ENCODE measurements at places on chromosomes 12 and 14.

GRCh38 chr12:68236421-68237059 lies 10.9 kb upstream of the IL26 start:
- no peak for DNase-seq

DNA sequence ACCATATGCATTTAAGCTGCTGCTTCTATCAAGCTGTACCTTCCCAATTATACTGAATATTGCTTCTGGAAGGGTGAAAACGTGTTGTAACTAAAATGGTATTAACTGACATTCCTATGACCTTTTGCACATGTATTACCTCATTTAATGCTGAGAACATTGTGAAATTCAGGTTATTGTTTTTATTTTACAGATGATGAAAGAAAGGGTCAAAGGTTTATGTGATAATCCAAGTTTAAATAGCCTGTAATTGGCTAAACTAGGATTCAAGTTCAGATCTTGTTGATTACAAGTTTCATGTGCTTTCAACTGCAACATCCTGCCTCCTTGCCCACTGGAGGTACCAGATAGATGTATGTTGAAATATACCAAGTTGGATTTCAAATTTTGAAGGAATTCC lies 433.3 kb upstream of the PRICKLE1 start:
- DNase-seq = peak; percentile 1

- no peak for DNase-seq
These were observed 25.8 kb downstream of the SLC39A9 start for GRCh38 chr14:69424149-69424923.

- no peak for DNase-seq
These were observed 21.2 kb downstream of the FGF6 start for GRCh38 chr12:4424422-4424821.

DNA sequence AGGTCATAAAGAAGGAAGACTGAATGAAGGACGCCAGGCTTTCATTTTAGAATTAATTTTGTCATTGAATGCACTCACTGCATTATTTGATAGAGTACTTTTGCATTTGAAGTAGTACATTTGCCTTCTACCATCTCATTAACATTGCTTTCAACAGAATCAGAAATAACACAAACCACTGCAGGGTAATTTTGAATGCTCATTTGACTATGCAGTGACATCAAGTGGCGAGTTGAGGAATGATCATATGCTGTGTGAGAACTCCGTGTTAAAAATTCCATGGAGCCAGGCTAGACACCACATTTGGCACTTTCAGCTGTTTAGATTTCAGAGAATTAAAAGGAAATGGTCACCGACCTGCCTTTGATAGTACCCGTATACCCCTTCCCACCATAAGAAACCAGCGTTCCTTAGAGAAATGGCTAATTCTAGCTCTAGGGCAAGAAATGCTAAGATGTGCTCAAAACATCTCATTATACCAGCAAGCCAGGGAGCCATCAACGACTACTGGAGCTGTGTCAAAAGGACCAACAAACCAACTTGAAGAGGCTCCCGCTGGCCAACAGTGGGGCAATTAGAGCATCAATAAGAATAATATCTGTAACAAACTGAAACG lies 16.5 kb downstream of the HEBP1 start:
- peak; percentile 84 for DNase-seq

DNA sequence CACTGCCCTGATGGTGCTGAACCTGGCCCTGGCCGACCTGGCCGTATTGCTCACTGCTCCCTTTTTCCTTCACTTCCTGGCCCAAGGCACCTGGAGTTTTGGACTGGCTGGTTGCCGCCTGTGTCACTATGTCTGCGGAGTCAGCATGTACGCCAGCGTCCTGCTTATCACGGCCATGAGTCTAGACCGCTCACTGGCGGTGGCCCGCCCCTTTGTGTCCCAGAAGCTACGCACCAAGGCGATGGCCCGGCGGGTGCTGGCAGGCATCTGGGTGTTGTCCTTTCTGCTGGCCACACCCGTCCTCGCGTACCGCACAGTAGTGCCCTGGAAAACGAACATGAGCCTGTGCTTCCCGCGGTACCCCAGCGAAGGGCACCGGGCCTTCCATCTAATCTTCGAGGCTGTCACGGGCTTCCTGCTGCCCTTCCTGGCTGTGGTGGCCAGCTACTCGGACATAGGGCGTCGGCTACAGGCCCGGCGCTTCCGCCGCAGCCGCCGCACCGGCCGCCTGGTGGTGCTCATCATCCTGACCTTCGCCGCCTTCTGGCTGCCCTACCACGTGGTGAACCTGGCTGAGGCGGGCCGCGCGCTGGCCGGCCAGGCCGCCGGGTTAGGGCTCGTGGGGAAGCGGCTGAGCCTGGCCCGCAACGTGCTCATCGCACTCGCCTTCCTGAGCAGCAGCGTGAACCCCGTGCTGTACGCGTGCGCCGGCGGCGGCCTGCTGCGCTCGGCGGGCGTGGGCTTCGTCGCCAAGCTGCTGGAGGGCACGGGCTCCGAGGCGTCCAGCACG lies 4.7 kb downstream of the LTB4R start:
- no peak for DNase-seq

DNA sequence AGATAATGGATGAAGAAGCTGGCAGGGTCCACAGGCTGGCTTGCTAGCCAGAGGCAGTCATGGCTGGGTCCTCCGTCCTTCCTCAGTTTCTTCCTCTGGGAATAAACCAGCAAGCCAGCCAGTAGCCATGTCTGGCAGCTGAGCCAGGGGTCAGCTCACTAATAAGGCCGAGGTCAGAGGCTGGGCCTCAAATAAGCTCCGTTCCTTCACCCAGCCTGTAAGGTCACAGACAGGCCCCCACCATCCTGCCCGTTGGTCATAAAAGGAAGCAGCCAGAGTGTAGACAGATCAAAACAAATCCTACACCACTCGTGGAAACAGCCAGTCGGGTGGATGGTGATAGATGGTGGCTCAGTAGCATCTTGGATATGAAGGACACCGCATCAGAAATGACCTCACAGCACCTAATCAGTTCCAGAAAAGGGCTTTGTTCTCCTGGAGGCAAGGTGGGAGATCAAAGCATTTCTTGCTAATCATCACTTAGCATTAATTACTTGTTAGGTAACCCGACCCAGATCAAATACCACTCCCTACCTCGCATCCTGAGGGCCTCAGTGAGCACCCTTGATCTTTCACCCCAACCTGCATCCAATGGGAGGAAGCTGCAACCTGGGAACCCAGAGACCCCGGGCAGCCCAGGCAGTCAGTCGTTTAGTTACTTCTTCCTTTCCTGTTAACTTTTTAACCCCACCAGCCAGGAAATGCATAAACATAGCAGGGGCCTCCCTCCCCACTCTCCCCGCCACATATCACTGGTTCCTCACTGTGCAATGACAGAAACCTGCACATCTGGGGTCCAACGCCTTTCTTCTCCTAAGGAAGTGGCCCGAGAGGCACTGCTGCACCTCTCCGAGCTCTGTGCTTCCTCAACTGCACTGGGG lies 90.2 kb downstream of the KDM2B start:
- no peak for DNase-seq

GRCh38 chr14:76152333-76152681 lies 585 bp downstream of the GPATCH2L start:
- peak; percentile 84 for DNase-seq

DNA sequence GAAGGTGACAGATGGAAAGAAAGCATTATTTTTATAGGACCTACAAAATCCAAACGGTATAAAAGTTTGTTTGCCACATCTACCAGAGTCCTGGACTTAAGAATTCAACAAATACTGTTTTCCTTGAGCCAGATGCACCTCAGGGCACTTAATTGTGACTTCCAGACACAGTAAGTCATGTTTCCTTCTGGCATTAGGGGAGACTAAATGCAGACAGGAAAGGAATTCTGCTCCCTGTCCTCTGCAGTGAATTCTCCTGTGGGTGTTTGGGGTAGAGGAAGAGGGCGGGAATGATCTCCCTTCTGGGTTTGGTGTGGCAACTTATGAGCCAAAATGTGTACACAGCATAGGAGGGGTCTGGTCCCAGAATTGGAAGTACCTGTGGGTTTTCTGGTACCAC lies 93.9 kb upstream of the ZDHHC17 start:
- no peak for DNase-seq

GRCh38 chr14:91927191-91927590 lies 20.3 kb downstream of the FBLN5 start:
- DNase-seq = peak; percentile 17

GRCh38 chr12:27498761-27499160 lies 25.2 kb upstream of the PPFIBP1 start:
- DNase-seq = no peak

GRCh38 chr12:40921563-40922163 lies 229.4 kb downstream of the CNTN1 start:
- peak; percentile 36 for DNase-seq

- DNase-seq = peak; percentile 98
These were observed 3.7 kb downstream of the KERA start for GRCh38 chr12:91053951-91054715.

- DNase-seq = peak; percentile 51
These were observed 22.0 kb downstream of the SLC25A21 start for GRCh38 chr14:37150414-37150813.

DNA sequence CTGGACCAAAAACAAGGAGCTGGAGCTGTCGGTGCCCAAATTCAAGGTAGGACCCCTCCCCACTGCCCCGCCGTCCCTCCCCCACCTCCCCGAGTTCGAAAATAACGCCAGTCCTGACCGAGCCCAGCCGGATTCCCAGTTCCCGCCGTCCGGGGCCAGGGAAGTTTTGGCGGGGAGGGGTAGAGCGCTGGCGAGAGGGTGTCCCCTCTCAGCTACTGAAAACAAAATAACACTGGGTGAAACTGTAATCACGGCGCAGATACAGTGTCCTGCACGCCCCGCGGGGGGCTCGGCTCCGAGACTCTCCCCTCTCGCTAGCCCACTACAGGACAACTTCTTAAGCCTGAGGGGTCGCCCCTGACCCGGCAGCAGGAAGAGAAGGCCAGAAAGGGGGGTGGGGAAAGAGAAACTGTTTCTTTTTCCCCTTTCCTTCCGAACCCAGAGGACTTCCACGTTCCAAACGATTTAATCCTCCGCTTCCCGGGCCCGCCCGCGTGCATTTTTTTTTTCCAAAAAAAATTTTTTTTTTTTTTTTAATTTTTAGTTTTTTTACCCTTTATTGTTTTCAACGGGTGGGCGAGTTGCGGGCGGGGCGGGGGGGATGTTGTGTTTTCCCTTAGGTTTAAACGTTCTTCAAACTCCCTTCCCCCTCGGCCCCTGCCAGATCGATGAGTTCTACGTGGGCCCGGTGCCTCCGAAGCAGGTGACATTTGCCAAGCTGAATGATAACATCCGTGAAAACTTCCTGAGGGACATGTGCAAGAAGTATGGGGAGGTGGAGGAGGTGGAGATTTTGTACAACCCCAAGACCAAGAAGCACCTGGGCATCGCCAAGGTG lies 1.6 kb downstream of the SETD1B start:
- DNase-seq = no peak

DNA sequence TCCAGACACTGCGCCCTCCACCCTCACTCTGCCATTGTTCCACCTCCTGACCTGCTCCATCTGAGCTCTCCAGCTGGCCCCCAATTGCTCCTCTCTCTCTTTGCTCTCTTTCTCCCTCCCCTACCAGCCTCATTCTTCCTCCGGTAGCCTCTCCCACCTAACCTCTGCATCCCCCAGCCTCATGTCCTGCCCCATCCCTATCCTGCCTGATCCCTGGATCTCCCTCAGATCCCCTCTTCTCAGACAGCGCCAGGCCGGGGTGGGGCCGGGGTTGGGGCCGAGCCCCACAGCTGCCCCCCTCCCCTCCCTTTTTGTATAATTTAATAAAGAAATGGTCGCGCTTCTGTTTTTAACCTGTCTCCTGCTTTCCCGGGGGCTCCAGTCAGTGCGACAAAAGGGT lies 1.7 kb upstream of the LAG3 start:
- no peak for DNase-seq

DNA sequence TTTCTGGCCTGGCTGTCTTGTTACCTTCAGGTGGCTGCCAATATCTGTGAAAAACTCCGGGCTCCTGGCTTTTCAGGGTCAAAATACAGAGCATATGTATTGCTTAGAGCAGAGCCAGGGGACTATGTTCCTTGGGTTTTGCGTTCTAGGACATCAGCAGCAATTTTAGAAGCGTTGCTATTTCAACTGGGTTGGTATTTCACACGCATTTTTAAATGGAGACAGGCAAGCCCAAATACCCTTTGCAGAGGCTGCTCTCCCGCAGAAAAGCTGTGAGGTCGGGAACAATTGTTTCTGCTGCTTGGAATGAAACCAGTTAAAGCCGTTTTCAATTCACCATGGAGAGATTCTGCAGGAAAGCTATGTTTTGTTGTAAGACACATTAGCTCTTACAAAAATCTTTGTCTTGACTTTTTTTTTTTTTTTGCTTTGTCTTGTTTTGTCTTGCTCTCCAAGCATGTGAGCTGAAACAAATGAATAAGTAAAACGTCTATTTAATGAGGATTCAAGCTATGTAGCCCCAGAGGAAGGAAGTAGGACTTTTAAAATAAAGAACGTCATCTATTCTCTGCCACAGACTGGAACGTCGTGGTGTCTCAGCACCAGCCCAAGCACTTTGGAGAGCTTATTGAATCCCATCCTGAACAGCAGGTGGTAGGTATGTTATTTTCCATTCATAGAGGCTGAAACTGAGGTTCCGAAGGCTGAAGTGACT lies 181.0 kb upstream of the TBX3 start:
- no peak for DNase-seq

DNA sequence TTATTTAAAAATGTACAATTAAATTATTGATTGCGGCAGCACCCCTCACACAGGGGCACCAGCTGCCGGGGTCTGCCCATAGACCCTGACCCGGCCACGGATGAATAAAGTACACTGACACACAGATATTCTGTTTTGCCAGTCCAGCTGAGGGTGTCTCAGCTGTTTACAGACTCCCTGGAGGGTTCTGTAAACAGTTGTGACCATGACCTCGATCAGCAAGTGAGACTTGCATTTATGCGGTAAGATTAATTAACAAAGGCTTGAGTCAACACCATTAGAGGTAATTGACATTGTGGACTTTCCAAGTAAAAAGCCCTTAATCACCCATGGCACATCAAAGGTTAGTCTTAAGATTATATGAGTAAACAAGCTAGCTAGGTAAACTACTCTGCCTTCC lies 94.3 kb downstream of the FUT8 start:
- no peak for DNase-seq

DNA sequence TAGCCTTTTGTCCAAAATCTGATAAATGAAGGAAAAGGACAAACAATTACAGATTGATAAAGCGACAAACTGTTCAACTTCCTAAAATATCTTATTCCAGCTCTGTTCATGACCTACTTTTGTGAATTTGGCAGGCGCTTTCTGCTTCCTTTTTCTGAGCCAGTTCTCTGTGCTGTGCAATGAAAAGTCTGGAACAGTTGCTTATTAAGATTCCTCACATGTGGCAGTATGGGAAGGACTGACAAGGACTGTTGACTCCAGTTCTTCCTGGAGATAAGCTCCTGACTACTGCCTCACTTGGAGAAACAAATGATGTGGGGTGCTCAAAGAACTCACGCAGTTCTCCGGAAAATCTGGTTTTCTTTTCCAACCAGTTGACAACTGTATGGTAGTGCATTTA lies 58.3 kb upstream of the ANP32D start:
- no peak for DNase-seq

All from fibroblast of pulmonary artery (primary cell).